ENCODE measurements at places on chromosomes 11 and 22.

GRCh38 chr11:121446752-121447156, 5.4 kb upstream of the SORL1 start:
- DNase-seq, result no peak

DNA sequence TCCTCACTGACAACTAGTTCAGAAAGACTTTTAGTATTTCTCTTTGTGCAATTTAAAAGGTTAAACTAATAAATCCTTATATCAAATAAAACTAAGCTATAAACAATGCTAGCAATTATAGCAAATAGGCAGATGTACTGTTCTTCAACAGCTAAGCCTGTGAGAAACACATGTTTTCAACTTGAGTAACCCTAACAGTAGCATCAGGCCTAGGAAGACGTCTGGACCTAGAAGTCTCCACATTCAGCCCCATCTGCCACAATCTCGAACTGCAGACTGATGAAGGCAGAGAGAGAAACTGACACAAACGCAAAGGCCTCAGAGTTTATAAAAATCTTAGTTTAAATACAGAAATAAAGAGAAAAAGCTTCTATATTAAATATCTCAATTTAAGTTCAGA, 2.5 kb downstream of the ST13 start:
- no peak for DNase-seq

- no peak for DNase-seq
Measured at GRCh38 chr11:17148536-17148935, 59.2 kb downstream of the PIK3C2A start.

GRCh38 chr11:29173660-29174062, 843.2 kb downstream of the KCNA4 start:
- DNase-seq, result no peak

GRCh38 chr11:72724021-72724551, 28.1 kb downstream of the ARAP1 start:
- no peak for DNase-seq

- DNase-seq, result no peak
Measured at GRCh38 chr22:22907551-22908494, 20.2 kb downstream of the IGLL5 start.

DNA sequence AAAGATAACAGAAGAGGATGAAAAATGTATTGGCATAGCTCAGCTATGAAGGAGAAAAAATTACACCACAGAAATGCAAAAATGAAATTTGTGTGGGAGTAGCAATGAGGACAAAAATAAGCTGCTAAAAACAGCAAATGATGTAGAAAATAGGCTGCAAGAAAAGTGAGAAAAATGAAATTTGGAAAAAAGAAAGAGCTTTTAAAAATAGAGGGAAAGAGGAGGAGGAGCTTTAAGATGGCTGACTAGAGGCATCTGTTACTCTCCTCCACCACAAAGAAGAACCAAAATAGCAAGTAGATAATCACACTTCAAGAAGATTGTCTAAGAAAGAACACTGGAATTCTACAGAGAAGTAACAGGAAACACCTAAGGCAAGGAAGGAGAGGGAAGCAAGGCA, 23.7 kb upstream of the OR5AN1 start:
- DNase-seq, result no peak

- DNase-seq, result no peak
Measured at GRCh38 chr11:7576726-7577290, 63.0 kb downstream of the PPFIBP2 start.

GRCh38 chr11:36565031-36565610, 2.7 kb upstream of the RAG1 start:
- no peak for DNase-seq

DNA sequence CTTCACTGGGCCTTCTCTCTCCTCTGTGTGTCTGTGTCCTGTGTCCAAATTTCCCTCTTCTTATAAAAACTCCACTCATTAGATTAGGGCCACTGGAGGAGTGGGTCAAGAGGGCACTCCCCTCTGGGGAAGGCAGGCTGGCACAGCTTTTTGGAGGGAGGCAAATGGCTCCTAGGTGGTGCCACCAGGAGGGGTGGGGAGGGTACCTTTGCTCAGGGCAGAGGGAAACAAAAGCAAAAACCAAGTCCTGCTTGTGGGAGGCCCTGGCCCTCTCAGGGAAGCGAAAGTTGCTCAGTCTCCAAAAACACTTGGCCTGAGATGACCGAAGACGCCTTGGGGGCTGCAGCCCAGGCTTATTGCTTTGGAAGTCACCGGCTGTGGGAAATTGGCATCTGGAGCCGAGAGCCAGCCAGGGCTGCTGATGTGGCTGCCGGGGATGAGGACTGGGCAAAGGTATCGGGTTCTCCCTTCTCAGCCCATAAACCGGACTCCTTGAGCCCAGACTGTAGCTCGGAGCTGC, 48.2 kb upstream of the ANO1 start:
- no peak for DNase-seq

DNA sequence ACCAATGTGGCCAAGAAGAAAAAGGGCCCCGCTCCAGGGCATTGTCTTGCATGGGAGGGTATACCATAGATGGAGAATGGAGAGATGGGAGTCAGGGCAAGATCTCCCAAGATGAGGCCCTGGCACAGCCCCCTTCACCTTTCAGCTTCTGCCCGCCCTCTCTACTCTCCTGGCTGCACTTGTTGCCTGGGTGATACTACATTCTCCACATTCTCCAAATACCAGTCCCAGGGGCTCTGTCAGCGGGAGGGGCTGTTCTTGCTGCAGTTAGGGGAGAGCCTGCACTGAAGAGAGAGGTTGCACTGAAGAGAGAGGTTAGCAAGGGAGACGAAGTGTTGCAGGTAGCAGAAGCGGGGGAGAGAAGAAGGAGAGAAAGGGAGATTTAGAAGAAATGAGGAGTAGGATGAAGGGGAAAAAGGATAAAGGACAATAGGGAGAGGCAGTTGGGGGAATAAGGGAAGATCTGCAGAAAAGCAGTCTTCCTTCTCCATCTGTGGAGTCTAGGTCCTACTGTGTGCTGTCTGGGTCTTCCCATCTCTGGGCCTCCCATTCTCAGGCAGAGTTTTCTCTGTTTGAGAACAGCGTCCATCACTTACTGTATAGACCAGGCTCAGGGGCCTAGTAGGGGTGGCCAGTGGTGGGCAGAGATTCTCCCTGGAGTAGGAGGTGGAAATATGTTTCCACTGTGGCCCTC, 8.0 kb downstream of the PHLDB1 start:
- DNase-seq, result no peak

GRCh38 chr11:36333897-36334296, 37.8 kb downstream of the PRR5L start:
- DNase-seq, result no peak

DNA sequence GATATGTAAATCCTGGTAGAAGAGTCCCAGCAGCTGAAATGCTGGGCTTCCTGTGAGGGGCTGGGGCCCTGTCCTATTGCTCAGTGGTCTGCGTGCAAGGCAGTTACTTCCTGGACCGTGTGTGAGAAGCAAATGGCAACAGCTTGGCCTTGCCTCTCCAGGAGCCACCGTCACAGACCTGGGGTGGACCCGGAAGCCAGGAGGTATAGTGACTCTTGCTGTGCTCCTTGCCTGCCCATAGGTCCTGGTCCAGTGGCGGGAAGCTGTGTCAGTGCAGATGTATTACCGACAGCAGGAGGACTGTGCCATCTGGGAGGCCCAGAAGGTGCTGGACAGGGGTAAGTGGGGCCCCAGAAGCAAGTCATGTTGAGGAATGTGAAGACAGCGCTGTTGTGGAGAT, 54.3 kb downstream of the PISD start:
- DNase-seq, result no peak

DNA sequence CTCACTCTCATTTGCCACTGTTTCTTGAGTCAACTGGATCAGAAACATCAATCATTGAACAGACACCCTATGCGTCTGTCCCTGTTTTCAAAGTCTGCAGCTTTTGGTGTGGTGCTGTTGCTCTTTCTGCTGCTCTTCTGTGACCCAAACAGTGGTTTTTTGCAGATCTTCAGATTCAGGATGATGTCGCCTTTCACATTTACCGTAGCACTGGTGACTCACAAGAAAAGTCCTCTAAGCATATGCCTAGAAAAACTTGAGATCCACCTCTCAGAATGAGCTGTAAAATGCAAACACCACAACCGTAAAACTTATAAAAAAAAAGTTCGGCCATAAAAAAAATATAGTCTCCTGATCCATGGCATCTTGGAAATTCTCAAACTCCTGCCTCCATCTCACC, 400.4 kb downstream of the NTM start:
- DNase-seq, result no peak

DNA sequence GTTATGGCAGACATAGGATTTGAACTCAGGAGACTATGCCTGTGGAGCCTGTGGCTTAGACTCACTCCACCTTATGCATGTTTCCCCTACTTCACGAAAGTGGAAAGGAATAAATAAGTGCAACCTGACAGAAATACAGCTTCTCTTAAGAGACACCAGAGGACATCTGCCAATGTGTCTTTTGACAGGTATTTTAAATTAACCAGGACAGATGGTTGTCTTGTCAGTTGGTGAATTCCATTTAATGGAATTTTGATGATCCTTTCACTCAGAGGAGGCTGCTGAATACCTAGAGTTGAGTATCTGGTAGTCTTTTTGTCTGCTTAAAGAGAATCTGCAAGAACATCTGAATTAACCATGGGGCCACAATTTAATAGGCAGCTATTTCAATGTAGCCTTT, 46.1 kb downstream of the NELL1 start:
- no peak for DNase-seq

DNA sequence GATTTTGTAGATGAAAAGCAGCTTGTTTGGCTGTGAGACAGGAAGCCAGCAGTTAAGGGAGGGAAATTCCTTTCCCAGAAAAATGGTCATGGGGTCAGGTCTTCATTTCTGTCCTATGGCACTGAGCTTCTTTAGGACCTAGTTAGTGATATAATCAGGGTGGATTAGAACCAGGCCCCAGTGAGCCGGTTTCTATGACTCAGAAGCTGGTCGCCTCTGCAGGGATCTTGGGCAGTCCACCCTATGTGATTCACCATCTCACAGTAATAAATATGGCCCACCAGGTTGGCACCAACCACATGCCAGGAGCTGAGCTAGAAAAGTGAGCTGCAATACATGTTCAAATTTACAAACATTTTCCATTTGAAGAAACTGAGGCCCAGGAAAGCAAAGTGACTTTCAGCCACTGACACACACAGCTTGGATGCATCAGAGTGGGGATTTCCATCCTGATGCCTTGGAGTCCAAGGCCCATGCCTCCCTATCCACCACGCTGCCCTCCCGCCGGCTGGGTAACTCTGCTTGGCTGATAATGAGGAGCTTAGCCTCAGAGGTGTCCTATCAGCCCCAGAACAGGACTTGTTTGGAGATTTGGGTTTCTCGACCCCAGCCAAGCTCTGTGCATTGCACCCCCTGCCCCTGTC, 42.0 kb downstream of the CD82 start:
- no peak for DNase-seq

GRCh38 chr22:32079130-32080089, 36.3 kb downstream of the SLC5A1 start:
- DNase-seq, result no peak

- no peak for DNase-seq
Measured at GRCh38 chr11:35822815-35823495, 120.9 kb upstream of the LDLRAD3 start.

- no peak for DNase-seq
Measured at GRCh38 chr22:48724899-48725298, 1102.8 kb downstream of the BRD1 start.

DNA sequence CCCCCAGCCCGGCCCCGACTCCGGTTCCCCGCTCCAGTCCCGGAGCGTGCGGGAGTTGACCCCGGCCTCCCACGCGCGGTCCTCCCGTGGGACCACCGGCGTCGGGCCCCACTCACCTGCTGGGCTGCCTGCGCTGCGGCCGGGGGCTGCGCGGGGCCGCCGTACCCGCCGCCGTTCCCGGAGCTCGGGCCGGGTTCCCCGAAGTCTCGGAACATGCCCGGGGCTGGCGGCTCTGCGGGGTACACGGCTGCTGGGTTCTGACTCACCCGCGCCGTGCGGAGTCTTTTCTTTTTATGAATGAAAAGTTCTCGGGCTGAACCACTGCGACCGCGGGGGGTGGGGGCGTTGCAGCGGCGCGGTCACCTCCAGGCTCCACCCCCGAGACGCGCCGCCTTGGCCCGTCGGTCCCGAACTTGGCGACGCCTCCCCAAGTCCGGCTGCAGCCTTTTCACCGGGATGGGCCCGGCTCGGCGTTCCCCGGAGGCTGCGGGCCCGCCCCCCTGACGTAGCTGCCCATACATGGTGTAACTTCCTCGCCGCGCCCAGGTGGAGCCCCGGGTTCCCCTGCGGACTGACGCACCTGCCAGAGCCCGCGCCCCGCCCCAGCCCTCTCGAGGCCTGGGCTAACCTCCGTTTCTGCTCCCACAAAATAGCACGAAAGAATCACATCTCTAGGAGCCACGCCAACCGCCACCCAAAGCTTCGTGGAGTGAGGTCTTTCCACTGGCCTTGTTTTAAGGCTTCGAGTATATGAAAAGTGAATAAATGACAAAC, at the start of gene FOSL1:
Gene FOSL1 (minus strand): TSS at position 264 of the 774 bp plus-strand sequence. CDS start 49 bp downstream, at position 215.
- peak; percentile 93 for DNase-seq

GRCh38 chr11:111733611-111734088, 32.5 kb downstream of the PPP2R1B start:
- DNase-seq, result no peak
